Activated T-cell treated with anti-CD3 and anti-CD28 coated beads for 4 hours (primary cell): ENCODE measurements at places on chromosomes 1 and 21.

DNA sequence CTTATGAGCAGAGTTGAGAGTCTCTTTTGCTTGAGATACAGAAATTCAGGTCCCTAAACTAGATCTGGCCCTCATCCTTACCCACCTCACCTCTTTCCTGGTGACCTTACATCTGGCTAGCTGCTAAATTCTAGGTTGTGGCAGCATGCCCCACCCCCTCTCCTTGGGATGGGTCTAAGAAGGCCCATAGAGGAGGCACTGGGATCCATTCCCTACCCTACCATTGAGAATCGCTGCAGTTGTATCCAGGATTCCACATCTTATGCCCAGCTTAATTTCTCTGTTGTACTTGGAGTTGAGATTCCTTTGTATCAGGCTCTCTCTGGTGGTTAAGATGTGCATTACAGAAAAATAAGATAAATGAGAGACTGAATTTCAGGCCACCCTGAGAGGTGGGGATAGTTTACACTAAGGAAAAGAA, 9.5 kb upstream of the TMEM39B start:
- no peak for DNase-seq

GRCh38 chr1:12276225-12276624, 46.4 kb downstream of the VPS13D start:
- no peak for DNase-seq

DNA sequence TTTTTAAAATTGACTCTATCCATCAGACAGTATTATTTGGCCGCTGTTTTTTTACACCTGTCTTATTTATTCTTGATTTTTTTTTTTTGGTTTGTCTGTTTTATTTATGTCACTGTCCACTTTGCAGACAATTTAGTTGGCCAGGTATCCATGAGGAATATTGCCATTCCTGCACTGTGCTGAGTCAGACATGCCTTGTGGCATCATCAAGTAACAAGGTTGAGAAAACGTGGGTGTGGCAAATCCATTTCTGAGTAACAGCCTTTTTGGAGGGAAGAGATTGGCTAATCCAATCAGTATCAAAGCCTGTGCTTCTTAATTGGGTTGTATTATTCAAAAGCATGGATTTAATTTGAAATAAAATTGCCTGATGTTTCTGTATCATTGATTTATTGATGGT, 463.1 kb downstream of the USP25 start:
- no peak for DNase-seq

DNA sequence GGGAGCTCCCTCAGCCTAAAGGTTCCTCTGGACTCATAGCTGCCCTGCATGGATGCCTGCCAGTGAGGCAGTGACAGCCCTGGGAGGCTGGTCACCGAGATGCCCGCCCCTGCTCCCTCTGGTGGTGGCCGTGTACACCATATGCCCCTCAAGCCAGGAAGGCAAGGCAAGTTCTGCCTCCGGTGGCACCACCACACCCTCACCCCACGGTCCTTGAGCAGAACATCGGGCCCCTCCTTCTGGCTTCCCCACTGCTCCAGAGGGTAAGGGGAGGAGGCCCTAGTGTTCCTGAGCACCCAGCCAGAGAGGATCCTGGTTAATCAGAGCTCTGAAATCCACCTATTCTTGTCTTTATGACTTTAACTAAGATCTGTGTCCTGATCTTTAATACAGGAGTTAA, 1.5 kb upstream of the S100A14 start:
- DNase-seq, result no peak

DNA sequence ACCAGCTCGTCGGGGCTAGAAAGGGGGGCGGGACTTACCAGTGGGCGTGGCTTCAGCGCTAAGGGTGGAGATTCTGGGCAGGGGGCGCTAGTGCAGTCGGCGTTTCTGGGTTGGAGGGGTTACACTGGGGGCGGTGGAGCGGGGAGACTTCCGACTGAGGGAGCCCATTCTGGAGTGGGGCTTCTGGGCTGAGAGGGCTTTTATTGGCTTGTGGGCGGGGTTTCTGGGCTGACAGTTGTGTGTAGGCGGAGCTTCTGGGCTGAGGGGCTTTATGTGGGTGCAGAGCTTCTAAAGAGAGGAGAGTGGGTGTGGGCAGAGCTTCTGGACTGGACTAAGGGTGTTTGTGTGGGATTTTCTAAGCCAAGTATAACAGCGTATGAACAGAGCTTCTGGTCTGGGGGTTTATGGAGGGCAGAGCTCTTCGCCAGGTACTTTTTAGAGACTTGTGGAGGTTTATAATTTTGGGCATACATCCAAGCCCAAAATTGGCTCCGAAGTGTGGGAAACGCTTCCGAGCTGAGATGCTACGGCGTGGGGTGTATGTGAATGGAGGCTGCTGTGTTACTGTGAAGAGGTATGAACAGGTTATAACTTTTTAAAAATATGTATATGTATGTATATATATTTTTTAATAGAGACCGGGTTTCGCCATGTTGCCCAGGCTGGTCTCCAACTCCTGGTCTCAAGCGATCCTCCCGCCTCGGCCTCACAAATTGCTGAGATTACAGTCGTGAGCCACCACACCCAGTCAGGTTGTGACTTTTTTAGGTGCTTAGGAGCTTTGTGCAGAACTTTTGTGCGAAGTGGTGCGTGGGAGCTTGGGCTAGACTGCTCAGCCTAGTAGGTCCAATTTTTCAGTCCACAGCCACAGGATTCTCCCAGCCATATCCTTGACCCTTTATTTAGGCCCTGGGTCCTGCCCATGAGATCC, 825 bp downstream of the TMEM39B start:
- no peak for DNase-seq

- DNase-seq, result no peak
Measured at GRCh38 chr1:89928506-89928905, 66.4 kb upstream of the ZNF326 start.

GRCh38 chr1:244730153-244730933, 77.4 kb downstream of the DESI2 start:
- DNase-seq, result no peak

DNA sequence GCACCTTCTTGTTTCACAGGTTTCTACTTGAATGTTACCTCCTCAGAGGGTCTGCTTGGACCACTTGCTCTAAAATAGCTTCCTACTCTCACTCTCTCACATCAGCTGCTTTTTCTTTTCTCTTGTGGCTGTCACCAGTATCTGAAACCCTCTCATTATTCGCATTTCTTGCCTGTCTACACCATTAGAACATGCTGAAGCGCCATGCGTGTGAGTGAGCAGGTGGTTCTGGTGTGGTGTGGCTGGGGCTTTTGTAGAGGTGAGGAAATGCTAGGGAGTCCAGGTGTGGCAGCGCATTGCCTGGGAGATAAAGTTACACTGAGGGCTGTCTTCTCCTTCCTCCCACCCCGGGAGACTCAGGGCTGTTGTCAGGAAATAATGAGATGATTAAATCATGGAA, 4.1 kb downstream of the ZNF362 start:
- DNase-seq, result no peak

DNA sequence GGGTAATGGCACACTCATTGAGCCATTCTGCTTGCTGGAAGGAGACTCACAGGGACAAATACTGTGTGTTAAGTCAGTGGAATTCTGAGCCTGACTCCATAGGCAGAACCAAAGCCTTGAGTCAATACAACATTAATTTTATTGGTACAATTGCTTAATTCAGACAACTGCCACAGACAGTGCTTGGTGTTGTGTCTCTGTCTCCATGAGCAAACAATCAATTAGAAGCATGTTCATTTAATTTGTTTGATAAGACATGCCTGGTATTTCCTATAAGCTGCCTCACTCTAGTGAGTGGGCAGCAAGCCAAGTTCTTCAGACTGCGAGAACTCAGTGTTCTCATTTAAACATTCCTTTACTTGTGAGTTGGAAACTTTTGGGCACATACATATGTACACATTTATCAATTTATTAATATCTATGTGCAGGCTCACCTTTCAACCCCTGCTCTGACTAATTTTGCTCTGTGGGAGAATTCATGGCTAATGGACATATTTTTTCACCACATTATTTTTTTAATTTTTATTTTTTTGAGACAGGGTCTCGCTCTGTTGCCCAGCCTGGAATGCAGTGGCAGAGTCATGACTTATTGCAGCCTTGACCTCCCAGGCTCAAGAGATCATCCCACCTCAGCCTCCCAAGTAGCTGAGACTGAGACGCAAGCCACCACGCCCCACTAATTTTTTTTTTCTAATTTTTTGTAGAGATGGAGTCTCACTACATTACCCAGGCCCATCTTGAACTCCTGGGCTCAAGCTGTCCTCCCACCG, 4.5 kb upstream of the SRSF10 start:
- DNase-seq, result no peak

- DNase-seq, result no peak
Measured at GRCh38 chr1:10678852-10679251, 117.6 kb downstream of the CASZ1 start.

GRCh38 chr1:61518670-61519400, 206.1 kb downstream of the TM2D1 start:
- no peak for DNase-seq

DNA sequence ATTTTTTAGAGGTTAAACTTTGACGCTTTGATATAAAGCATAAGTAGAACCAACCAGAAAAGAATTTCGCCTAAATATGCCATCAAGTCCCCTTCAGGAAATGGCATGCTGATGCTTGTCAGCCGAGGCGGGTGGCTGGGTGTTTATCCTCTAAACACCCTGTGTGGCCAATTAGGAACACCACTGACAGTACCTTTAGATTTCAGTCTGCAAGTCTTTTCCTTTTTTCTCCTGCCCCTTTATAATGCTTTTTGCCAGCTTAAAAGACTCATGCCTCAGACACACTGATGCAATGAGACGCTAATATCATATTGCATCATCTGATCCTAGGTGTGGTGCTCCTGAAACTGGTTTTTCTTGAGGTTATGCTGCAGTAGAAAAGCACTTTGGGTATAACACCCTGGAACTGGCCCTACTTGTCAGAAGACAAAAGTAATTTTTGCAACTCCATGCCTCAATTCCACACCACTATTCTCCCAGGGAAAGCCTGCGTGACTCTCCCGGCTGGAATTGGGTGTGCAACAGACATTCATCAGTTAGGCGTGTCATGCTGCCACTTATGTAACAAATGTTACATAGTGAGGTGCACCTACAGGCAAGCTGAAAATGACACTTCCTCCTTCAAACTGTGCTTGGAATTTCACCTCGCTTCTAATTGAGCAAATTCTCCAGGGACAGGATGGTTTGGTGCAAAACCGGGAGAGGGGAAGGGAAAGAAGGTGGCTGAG, 2.0 kb upstream of the RCC2 start:
- DNase-seq, result no peak

GRCh38 chr1:115807723-115808122, 33.2 kb downstream of the NHLH2 start:
- DNase-seq, result peak; percentile 21

DNA sequence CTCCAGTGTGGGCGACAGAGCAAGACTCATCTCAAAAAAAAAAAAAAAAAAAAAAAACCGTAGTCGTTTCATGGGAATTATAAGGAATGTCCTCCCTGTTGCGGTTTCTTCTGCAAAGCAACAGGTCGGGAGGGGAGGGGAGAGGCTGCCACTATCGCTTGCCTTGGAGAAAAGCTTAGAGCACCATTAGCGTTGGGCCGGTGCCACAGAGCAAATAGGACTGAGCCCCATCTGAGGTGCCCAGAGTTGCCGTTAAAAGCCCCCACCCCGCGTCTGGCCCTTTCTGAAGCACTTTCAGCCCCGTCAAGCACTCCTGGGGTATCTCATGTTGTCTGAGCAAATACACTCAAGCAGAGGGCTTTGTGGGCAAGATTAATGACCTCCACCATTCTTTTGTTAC, 2.2 kb downstream of the RIPPLY3 start:
- DNase-seq, result no peak

- no peak for DNase-seq
Measured at GRCh38 chr1:228182296-228183030, 16.9 kb downstream of the IBA57 start.

GRCh38 chr1:55650444-55650843, 435.3 kb upstream of the USP24 start:
- no peak for DNase-seq

DNA sequence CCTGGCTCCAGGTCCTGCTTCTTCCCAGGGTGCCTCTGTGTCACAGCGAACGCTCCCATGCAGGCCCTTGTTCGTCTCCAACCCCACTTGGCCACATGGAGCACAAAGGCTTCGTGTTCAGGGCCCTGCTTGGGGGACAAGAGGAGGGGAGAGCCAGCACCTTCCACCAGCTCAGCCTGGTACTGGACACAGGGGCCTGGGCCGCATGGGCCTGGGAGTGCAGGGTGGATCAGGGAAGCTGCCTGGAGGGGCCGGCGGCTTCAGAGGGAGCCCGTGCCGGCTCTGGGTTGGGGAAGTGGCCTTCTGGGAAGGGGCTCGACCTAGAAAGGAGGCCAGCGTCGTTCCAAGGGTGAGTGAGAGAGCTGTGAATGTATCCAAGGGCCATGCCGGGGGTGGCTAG, 53.0 kb downstream of the UMODL1 start:
- DNase-seq, result no peak

DNA sequence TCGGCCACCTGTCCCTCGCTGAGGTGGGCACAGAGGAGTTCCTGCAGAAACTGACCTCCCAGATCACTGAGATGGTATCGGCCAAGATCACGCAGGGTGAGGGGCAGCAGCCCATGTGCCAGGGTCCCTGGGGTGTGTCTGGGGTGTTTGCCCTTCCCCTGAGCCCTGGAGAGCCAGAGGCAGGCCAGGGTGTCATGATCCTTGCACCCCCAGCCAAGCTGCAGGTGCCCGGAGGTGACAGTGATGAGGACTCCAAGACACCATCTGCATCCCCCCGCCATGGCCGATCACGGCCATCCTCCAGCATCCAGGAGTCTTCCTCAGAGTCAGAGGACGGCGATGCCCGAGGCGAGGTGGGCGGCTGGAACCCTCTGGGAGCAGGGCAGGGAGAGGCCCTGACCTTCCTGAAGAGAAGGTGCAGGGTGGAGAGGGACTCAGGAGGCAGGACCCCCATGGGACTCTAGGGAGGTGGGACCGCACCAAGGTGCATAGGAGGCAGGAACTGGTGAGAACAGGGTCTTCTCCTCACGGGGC, 69.5 kb downstream of the TRIM11 start:
- no peak for DNase-seq

DNA sequence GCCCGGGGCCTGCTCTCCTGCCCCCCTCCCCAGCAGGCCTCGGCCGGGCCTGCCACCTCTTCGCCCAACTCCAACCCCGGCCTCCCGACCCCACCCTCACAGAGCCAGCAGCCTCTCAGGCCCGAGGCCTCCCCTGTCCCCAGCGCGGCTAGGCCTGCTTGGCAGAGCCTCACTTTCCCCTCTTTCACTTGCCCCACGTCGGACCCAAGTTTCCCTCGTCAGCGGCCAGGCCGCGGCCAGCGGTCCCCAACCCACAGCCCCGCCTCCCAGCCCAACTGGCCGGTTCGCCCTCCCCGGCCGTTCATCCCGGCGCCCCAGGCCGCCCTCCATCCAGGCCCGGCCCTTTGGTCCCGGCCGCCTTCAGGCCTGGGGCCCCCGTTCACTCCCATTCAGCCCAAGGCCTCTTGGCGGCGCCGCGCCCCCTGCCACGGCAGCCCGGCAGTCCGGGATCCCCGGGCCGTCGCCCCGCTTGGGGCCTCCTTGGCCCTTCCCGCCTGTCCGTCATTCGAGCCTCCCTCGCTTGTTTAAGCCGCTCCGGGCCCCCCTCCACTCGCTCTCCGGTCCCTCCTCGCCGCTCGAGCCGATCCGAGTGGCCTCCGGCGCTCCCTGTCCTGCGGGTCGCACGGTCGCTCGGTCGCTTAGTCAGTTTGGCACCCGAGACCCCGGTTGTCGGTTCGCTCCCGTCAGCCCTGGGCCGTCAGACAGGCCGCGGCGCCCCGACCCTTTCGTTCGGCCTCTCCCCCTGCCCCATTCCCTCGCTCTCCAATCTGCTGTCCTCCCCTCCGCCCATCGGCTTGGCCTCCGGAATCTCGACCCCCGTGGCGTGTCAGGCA, 1.4 kb downstream of the LRRC41 start:
- peak; percentile 21 for DNase-seq
